ENCODE measurements at places on chromosomes 5 and 9. TPM values are rescaled to one million over a fixed set of nuclear protein-coding genes. Genes with fewer than 3 reads are reported as not detected.
A peak's percentile ranks its signal among the peaks of the same experiment; 100 is the strongest.

- no peak for DNase-seq
Observed at GRCh38 chr5:161403996-161404395, 142.5 kb downstream of the GABRB2 start.

GRCh38 chr9:89813482-89813881 is 208.7 kb downstream of the GADD45G start:
- DNase-seq = no peak

GRCh38 chr5:167255926-167256325 is 1035.5 kb upstream of the WWC1 start:
- DNase-seq = no peak

The LCN15 gene
- not detected for polyA plus RNA-seq

The DCANP1 gene
- polyA plus RNA-seq = not detected

The KCNT1 gene
- polyA plus RNA-seq = not detected

DNA sequence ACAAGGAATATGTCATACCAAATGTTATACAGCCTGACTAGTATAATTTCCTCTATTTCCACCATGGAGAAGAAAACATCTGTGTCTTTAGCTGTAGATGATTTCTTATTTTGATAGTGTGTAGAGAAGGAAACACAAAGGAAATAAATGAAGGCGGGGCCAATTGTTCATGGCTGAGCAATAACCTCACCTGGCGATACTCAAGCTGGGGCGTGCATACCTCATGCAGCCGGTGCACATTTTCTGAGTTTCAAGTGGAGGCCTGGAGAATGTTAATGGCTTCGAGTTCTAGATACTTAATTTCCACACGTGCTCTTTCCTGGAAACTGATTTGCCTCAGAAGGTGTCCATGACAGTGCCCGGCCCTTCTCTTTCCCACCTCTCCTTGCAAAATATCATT is 127.4 kb upstream of the TAF11L2 start:
- no peak for DNase-seq

The MCTP1 gene
- polyA plus RNA-seq = 0.02 TPM

The PCDHB15 gene
- 0.52 TPM for polyA plus RNA-seq

DNA sequence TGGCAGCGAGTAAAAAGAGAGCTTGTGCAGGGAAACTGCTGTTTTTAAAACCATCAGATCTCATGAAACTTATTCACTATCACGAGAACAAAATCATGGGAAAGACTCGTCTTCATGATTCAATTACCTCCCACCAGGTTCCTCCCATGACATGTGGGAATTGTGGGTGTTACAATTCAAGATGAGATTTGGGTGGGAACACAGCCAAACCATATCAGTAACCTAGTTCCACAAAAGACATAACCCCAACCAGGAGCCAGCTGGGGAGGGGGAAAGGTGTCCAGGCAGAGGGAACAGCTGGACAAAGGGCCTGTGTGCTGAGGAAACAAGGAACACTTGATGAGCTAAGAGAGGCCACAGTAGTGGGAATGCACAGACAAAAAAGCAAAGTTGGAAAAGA is 71.1 kb downstream of the BASP1 start:
- no peak for DNase-seq

The DNAI1 gene
- polyA plus RNA-seq = not detected

GRCh38 chr5:172162323-172162986 is 25.6 kb downstream of the STK10 start:
- DNase-seq = no peak

The CDC20B gene
- polyA plus RNA-seq = not detected

DNA sequence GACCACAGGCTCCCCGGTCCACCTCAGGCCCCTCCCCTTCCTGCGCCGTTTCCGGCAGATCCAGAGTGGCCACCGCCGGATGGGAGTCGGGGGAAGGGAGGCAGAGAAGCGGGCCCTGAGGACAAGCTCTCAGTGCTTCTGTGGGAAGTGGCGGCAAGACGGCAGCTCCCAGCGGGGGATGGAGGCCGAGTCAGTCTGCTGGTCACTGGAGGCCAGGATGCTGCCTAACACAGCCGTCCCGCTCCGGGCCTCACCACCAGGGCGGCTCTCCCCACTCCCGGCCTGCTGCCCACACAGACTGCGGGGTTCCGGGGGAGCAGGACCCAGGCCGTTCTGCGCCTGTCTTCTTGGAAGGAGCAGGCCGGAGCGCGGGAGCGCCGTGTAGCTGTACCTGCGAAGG is 31.4 kb downstream of the FXN start:
- no peak for DNase-seq

The IFNA8 gene
- not detected for polyA plus RNA-seq

GRCh38 chr9:110583237-110583636 is 3.7 kb upstream of the SVEP1 start:
- no peak for DNase-seq

DNA sequence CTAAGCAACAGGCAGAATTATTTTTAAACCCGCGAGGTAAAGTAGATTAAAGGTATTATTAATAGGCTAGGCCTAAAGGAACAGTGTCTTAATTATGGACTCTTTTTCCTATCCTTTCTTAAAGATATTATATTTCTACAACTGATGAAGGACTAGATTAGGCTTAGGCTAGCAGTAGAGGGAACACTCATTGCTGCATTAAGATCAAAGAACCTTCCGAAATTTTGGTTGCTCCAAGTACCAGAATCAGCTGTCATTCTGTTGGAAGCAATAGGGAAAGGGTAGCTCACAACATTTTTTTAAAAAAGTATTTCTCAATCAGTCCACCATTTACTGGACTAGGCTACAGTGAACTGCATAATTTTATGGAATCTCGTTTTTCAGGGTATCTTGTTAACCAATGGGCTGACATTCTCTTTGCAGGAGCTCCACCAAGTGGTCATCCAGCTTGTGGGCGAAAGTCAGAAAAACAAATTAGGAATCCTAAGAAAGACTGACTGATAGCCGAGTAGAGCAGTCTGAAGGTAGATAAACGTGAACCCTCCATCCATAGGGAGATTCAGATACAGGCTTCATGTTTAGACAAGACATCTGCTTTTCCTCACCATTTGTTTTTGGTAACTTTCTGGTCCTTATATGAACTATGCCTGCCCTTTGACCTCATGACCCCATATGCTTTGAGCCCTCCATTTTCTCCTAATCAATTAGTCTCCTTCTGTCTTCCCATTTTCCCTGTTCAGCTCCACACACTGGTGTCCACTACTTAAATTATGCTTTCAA is 103.6 kb upstream of the CHD1 start:
- DNase-seq = peak; percentile 36

The DMRT3 gene
- not detected for polyA plus RNA-seq

The TSSK1B gene
- not detected for polyA plus RNA-seq

GRCh38 chr5:157821822-157822622 is 36.9 kb downstream of the CLINT1 start:
- no peak for DNase-seq

The CNTLN gene
- polyA plus RNA-seq = 3.9 TPM

- no peak for DNase-seq
Observed at GRCh38 chr5:122218778-122219177, 89.4 kb downstream of the ZNF474 start.

DNA sequence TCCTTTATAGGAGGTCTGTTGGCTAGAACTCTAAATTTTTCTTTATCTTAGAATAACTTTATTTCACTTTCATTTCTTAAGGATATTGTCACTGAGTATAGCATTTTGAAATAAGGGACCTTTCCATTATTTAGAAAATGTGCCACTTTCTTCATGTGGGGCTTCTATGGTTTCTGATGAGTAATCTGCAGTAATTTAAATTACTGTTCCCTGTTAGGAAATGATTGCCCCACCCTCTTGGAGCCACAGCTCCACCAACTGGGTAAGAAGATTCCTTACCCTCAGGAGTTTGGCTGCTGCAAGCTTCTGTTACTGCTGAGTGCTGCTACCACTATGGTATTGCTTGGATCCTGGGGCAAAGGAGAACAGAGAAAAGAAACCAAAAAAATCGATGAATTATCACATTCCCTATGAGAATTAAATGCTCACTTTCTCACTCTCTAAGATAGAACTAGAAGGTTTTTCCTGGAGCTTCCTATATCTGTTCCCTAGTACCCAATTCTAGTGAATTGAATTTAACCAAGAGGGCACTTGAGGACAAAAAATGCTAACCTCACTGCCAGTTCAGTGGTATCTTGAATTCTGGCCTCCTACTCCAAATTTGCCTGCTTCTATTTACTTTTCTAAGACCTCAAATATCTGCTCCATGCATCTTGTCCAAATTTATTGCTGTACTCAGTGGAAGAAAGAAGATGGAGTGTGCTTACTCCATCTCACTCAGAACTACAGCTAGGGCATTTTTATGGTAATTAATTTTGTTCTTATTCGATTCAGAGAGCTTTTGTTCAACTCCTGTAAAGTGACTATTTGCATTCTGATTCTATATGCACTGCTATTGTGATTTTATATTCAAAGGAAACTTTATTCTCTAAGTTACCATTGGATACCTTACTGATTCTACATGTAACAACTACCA is 2111.3 kb downstream of the MAT2B start:
- DNase-seq = no peak

The DELE1 gene
- 65.4 TPM for polyA plus RNA-seq

DNA sequence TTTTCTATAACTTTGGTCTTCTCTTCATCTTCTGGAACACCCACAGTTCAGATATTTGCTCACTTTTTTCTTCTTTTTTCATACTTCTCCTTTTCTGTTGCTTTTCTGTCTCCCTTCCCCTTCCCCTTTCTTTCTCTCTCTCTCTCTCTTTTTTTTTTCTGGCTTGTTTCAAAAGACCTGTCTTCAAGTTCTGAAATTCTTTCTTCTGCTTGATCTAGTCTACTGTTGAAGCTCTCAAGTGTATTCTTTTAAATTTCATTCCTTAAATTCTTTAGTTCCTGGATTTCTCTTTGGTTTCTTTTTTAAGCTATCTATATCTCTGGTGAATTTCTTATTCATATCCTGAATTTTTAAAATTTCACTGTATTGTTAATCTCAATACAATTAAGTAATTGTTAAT is 11.2 kb downstream of the ALG2 start:
- no peak for DNase-seq

All from BJ (cell line).